ENCODE measurements at places on chromosomes 16 and 17. TPM values are rescaled to one million over a fixed set of nuclear protein-coding genes. Genes with fewer than 3 reads are reported as not detected.

LMF1 gene
- 1.8 TPM for total RNA-seq

CNGB1 gene
- not detected for total RNA-seq

NFE2L1 gene
- total RNA-seq, result 19.1 TPM

SKAP1 gene
- 0.17 TPM for total RNA-seq

KRTAP17-1 gene
- not detected for total RNA-seq

USP6 gene
- not detected for total RNA-seq

C17orf78 gene
- total RNA-seq, result not detected

RNF135 gene
- 20.4 TPM for total RNA-seq

CHRNB1 gene
- total RNA-seq, result 7.0 TPM

SLC16A6 gene
- total RNA-seq, result 3.8 TPM

PRR15L gene
- not detected for total RNA-seq

Data from Daoy (cell line).